ENCODE measurements at places on chromosomes 16 and 17.

- peak; percentile 98 for DNase-seq
These were observed at the start of gene TMEM94 for GRCh38 chr17:75456417-75457046. Gene TMEM94 (plus strand): TSS chr17:75456635. CDS start chr17:75471906, 15,271 bp downstream.

- DNase-seq = peak; percentile 81
These were observed 57.6 kb downstream of the CDRT4 start for GRCh38 chr17:15409721-15410250.

DNA sequence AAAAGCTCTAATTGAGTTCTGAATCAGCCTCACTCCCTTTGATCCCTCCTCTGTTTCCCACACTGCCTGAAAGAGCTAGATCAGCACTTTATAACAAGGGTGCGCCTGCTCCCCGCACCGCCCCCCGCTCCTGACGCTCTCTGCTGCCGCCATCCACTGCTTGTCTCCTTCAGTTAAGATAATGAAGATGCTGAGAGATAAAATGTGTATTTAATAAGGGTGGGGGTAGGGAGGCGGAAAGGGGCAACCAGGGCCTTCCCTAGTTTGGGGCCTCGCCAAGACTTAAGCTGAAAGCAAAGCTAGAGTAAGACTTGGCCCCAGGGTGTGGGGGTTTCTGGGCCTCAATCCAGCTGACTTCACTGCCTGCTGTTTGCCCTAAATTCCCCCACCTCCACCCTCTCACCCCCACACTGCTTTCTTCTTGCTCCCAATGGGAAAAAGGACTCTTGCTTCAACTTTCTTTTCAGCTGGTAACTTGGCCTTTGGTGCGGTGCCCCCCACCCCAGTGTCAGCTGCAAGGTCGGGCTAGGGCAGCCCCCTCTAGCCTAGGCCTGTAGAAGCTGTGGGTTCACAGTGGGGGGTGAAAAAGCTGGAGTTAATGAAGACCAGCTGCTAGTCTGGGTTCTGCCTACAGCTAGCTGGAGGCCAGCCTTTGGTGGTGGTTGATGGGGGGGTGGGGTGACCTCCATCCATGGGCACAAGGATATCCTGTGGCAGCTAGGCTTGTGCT, 1.8 kb upstream of the RARA start:
- no peak for DNase-seq

- no peak for DNase-seq
These were observed 12.0 kb downstream of the TBC1D24 start for GRCh38 chr16:2486645-2487516.

- DNase-seq = no peak
These were observed 139.0 kb downstream of the SNX11 start for GRCh38 chr17:48246612-48247011.

GRCh38 chr16:30923554-30924075, at the start of gene FBXL19:
Gene FBXL19 (plus strand): TSS chr16:30923572. CDS start chr16:30925755, 2,183 bp downstream.
- DNase-seq = no peak

DNA sequence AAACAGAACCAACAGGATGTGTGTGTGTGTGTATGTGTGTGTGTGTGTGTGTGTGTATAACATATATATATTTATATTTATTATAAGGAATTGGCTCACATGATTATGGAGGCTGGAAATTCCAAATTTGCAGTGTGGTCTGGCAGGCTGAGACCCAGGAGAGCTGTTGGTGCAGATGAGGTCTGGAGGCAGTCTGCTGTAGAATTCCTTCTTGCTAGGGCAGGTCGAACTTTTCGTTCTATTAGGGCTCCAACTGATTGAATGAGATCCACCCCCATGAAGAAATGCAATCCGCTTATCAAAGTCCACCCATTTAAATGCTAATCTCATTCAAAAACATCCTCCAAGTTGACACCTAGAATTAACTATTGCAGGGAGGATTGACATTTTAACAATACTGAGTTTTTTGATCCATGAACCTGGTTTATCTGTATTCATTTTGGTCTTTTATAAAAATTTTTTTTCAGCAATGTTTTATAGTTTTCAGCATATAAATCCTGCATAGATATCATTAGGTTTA, 85.0 kb downstream of the CYLD start:
- DNase-seq = peak; percentile 16

DNA sequence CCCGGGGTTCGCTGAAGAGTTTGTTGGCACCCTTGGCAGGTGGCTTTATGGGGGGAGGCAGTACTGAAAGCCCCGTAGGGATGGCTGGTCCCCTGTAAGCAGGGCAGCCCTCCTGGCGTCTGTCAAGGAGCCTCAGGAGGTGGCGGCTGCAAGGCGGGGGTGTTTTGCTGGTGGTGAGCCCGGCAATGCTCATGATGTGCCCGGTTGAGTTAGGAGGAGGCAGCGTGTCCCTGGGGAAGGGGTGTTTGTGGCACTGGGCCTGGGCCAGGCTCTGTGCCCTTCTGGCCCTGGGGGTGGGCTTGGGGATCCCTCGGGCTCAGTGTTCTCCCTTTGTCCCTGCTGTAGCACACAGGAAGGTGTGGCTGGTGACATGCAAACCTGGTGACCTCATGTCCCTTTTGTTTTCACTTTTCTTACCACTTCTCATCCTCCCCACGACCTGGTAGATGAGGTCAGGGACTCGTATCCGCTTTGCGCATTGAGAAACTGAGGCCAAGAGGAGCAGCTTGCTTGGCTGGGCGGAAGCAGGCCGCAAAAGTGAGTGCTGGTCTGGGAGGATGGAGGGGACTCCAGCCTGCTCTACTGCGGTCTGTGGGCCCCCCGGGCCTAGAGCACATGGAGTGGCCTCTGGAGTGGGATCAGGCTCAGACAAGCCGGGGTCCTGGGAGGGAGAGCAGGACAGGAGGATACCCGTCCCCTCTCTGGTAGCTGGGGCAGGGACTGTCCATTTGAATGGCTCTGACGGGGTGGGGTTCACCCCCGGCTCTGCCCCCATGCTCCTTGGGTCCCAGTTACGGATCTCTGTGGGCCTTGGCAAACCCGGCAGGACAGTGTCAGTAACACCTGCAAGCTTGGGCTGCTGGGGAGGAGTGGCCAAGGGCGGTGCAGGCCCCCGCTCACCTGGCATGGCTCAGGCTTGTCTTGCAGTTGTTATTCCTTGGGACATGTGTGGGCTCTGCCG, 2.2 kb downstream of the SNN start:
- DNase-seq = no peak

- no peak for DNase-seq
These were observed 102.8 kb upstream of the PLCG2 start for GRCh38 chr16:81676066-81676882.

DNA sequence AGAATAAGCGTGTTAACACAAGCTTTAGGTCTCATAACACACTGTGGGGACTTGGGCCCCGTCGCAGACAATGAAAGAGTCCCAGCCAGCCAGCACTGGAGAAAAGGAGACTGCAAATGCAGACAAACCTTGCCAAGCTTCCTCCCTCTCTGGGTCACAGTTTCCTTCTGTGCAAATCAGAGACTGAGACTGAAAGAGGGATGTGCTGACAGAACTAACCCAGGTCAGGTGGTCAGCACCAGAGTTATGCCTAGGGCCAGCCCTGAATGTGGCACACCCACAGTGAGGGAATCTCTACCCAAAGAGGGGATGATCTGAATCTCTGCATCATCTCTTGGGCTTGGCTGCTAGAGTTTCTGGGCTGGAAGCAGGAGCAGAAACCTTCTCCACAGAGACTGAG, 282.3 kb upstream of the CCL2 start:
- DNase-seq = no peak

- no peak for DNase-seq
These were observed 31.5 kb upstream of the TMEM220 start for GRCh38 chr17:10761281-10761680.

DNA sequence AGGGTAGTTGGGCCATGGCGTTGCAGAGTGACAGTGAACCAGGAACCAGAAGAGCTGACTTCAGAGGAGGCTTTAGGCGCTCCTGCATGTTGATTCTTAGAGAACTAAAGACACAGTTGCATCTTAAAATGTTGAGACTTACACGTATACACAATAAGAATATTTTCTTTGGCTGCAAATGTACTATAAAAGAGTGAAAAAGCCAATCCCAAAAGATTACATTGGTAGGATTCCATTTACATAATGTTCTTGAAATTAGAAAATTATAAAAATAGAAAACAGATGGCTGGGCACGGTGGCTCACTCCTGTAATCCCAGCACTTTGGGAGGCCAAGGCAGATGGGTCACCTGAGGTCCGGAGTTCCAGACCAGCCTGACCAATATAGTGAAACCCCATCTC, 738.8 kb downstream of the WWOX start:
- DNase-seq = no peak

- DNase-seq = no peak
These were observed 74.4 kb downstream of the NETO2 start for GRCh38 chr16:47069313-47069712.

GRCh38 chr16:12869698-12870427, 31.5 kb upstream of the SHISA9 start:
- DNase-seq = no peak

DNA sequence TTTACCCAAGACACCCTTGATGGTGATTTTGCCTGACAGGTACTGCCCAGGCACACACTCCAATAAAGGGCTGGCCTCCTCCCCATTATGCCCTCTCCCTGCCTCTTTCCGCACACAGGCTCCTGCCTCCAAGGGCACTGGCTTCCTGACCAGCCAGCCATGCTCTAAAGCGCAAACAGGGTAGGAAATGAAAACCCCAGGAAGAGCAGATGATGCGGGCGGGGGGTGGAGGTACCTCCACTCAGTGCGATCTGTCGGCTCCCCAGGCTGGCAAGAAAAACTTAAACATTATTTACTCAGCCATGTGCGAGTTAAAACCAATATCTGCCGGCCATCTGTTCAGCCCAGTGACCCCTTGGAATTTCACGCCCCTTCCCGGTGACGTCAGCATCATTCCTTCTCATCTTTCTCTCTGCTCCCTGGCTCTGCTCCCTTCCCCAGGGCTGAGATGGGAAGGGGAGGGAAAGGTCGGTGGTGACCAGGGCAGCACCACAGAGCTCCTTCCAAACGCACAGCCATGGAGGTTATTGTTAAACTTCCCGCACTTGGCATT, 262.5 kb downstream of the CBLN1 start:
- DNase-seq = no peak

- DNase-seq = no peak
These were observed 693 bp downstream of the NDRG4 start for GRCh38 chr16:58500430-58501241.

DNA sequence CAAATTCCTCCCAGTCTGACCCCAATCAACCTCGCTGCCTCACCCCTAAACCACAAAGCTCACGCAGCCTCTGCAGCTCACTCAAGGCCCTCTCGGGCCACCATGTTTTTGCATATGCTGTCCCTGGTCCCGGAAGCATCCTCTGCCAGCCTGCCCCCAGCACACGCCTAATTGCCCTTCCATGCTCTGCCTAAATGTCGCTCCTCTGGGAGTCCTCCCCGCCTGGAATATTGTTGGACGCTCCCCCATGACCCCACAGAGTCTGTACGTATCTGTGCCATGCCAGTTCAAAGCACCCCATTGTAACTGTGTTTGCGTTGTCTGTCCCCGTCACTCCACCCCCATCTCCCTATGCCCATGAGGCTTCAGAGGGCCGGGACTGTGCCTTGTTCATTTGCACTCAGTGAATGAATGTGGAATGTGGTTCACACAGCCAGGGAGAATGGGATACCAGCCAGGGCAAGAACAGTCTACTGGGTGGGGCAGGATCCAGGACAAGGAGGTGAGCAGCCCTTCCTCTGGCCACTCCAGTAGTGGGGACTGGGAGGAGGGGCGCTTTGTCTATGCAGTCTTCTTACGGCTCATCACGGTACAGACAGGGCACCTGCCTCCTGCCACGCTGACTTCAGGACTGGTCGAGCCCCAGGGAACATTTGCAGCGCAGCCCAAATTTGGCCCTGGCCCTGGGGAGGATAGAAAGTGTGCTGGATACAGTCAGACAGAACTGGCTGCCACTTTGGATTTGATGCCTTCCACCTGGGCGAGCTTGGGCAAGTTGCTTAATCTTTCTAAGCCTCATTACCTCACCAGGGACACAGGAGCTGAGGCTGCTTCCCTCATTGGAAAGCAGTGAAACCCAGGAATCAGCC, 48.5 kb downstream of the NOS2 start:
- peak; percentile 52 for DNase-seq

- no peak for DNase-seq
These were observed 46.5 kb upstream of the CDRT4 start for GRCh38 chr17:15513856-15514459.

DNA sequence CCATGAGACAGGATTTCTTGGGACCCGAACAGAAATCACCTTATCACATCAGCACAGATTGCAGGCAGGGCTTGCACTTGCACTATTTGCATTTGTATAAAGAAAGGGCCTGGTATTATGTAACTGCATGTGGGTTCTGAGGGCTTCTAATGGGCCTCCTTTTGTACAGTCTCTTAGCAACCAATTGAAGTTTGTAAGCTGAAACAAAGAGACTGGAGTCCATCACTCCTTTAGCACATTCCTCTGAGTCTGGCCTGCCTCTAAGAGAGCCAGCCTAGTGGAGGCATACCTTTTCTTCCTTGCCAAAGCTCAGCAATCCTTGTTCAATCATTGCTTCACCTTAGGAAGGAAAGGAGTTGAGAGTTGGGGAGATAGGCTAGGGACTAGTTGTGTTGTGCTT, 387.1 kb downstream of the XYLT1 start:
- DNase-seq = no peak

- DNase-seq = no peak
These were observed 68.7 kb downstream of the TRIM37 start for GRCh38 chr17:59037960-59038359.

DNA sequence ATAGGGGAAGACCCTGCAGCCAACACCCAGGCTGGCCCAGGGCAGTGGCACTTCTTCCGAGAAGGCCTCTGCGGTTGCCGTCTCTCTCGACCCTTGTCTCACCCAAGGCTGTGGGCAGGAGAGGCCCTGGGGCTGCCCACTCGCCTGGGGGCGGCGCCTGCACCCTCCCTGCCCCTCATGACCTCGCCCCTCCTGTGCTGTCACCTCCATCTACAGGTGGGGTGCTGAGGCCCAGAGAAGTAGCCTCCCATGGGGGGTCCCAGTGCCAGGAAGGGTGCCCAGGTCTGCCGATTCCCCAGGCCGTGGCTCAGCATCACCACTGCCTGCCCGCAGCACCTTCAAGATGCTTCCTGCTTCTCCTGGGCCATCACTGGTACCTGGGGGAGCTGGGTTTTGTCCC, 992 bp downstream of the NLRC3 start:
- no peak for DNase-seq

DNA sequence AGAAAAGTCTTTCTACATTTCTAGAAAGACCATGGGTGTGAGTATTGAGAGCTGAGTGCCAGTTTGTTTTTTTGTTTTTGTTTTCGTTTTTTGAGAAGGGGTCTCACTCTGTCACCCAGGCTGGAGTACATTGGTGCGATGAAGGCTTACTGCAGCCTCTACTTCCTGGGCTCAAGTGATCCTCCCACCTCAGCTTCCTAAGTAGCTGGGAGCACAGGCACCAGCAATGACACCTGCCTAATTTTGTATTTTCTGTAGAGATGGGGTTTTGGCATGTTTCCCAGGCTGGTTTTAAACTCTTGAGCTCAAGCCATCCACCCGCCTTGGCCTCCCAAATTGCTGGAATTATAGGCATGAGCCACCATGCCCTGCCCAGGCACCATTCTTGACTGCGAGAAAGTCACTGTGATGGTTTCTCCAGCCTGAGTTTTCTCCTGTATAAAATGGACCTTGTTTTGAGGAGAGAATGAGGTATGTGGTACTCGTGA, 673.8 kb downstream of the MAF start:
- DNase-seq = no peak
